ENCODE measurements at places on chromosomes 6 and 20. TPM values are rescaled to one million over a fixed set of nuclear protein-coding genes. Genes with fewer than 3 reads are reported as not detected.

TSBP1 gene
- not detected for total RNA-seq

- no peak for DNase-seq
Measured at GRCh38 chr6:111291336-111292259, 191.4 kb downstream of the REV3L start.

DNA sequence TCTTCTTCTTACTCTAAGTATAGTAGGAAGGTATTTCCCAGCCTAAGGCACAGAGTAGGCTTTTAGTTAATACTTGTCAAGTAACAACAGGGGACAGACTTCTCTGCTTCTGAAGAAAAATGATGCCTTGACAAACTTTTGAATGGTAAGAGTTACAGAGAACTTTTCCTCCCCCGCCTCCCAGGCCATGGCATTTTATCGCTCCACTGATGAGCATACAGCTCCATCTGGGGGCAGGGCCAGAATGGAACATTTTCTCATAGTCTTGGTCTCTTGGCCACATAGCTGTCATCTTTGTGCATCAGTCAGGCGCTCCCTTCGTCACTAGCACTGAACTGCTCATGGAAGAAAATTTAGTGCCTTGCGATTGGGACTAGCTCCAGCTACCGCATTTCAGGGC is 1066.8 kb upstream of the CITED2 start:
- DNase-seq = no peak

- no peak for DNase-seq
Measured at GRCh38 chr20:9227896-9228615, 159.2 kb downstream of the PLCB4 start.

GRCh38 chr6:167828325-167828956 is 1.7 kb downstream of the AFDN start:
- no peak for DNase-seq

- no peak for DNase-seq
Measured at GRCh38 chr20:63831993-63832686, 1.1 kb upstream of the ZBTB46 start.

DNA sequence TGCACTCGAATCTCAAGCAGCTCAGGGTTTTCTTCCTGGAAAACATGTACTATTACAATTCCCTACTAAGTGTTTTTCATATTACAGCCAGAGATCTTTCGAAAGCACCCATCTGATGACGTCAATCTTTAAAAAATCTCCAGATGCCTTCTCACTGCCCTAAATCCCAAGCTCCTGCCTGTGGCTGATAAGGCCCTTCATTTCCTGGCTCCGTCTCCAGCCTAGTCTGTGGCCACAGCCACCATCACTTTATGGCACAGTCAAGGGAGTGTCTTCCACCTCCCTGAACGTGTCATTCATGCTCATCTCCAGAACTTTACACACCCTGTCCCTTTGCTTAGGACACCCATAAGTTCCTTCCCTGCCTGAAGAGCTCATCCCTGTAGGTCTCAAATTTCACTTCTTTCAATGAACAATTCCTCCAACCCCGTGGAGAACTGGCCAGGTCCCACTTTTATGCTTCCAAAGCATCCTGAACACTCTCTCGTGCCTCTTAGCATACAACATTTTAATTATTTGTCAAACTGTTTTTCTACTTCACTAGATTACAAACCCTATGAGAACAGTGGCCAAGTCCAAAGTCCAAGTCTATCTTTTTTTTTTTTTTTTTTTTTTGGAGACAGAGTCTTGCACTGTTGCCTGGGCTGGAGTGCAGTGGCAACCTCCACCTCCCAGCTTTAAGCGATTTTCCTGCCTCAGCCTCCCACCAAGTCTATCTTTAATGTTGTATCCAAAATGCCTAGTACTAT is 106.1 kb upstream of the AGPAT4 start:
- DNase-seq = no peak

DNA sequence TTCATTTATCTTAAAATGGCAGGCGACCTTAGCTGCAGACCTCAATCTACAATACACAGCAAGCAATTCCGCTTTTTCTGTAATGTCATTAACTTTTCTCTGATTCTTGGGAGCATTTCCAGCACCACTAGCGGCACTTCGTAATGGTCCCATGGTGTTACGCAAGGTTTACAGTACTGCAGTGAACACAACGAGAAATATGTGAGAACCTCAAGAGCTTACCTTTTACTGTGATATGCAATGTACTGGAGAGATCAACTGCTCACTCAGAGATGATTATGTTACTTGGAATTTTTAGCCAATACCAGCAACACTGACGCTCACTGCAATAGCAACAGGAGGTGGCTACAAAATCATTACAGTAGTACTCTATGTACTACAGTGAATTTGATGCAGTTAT is 2.8 kb upstream of the CEP43 start:
- DNase-seq = no peak

DNA sequence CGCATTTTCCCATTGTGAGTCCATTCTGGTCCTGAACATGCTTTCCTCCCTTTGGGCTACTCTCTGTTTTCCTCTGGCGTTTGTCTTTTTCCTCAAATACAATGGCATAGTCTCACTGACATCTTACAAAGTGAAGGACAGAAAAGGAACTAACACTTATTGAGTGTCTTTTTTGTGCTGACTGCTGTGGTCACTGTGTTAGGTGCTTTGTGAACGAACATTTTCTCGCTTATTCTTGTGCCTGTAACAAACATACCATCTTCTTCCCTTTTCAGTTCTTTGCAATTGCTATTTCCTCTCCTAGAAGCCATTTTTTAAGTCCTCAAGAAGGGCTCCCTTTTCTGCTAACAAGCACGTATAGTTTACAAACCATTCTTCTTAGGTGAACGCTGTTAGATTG is 15.4 kb downstream of the FIG4 start:
- DNase-seq = no peak

DNA sequence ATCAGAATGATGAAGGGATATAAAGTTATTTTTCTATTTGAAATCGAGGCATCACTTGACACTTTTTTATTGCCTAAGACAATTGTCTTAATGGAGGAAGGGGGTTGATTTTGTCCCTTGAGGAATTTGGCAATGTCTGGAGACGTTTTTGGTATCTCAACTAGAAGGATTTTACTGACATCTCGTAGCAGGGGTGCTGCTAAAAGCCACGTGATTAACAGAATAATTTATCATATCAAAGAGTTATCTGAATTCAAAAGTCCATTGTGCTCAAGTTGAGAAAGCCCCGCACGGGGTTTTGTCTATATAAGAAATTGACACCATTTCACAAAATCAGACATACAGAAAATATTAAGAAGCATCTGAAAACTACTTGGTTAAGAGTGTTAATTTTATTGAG is 1.5 kb upstream of the TAAR6 start:
- no peak for DNase-seq

- DNase-seq = no peak
Measured at GRCh38 chr20:17177341-17177740, 49.5 kb upstream of the PCSK2 start.

- no peak for DNase-seq
Measured at GRCh38 chr20:49583669-49584417, 15.9 kb upstream of the PTGIS start.

DNA sequence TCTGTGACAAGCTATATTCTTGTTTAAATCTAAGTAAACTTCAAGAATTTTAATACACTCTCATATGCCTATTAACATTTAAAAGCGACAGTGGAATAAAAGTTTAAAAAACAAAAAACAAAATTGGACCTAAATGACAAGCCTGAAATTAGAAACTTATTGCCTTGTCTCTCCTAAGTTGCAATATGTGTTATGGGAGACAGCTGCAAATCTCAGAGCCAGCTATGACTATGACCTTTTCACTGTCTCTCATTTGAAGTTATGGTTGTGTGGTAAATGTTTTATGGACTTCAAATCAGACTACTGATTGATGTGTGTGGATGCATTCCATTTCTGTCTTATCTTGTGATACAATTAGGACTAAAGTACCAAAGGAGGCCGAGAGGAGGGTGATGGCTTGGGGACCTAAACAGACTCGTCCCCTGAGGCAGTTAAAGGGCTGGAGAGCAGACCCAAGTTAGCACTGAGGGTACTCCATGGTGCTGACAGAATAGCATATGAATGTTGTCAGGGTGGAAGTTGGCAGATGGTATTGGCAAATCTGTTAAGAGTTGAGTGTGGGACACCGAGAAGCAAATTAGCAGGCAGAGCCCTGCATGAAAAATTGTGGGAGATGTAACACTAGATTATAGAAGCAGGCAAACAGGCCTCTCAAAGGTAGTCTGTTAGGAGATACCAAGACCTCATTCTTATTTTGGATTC is 930.1 kb upstream of the MAN1A1 start:
- DNase-seq = no peak
